Fibroblast of pulmonary artery (primary cell): ENCODE measurements at places on chromosomes 2 and 18.

DNA sequence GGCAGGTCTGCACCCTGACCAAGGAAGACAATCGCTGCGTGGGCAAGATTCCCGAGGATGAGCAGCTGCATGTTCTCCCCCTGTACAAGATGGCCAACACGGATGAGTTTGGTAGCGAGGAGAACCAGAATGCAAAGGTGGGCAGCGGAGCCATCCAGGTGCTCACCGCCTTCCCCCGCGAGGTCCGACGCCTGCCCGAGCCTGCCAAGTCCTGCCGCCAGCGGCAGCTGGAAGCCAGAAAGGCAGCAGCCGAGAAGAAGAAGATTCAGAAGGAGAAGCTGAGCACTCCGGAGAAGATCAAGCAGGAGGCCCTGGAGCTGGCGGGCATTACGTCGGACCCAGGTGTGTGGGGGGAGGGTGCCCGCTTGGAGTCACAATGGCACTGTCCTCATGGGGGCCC is 48.4 kb downstream of the BOLA3 start:
- no peak for DNase-seq

DNA sequence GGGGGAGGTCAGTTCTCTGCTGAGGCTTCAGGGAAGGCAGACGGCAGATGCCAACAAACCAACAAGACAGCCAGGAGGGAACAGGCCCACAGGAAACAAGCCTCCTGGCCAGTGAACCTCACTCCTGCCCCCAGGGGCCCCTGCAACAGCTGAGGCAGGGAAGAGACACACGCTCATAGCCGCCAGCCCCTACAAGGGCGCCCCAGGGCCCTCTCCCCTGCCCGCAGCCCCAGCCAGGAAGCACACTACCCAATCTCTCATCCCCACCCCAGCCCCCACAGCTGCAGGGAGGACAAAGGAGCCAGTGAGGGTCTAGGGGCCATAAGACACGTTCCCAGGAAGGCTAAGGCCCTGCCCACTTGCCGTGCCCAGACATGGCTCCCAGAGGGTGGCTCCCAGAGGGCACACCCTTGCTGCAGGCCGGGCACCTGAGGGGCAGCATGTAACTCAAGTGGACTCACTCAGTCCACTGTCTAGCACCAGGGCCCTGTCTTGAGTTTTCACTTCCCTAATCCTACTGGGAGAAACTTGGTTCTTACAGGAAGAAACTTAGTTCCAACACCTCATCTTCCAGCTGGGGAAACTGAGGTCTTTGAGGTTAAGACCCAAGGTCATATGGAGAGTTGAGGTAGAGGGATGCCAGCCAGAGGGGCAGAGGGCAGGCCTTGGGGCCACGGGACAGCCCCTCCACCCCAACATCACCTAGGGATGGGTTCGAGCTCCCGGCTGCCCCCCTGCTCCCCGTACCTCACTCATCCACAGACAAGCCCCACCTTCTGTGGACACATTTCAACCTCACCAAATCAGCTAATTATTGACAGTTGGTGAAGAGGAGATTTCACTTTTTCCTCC is 37.3 kb downstream of the EMX1 start:
- DNase-seq = no peak

DNA sequence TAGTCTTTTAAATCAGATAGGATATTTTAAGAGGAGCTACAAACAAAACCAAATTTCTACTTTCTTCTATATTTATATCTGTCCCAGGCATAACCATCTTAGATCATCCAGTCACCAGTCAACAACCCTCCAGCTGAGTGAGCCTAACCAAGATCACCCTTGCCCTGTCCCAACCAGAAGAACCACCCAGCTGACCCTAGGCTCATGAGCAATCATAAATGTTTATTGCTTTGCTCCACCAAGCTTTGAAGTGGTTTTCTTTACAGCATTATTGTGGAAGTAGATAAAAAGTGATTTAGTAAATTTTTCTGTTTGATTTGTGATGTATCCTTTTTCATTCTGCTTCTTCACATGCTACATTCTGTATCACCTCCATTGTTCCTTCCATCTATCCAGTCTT is 167.2 kb upstream of the PIEZO2 start:
- no peak for DNase-seq

- peak; percentile 38 for DNase-seq
Measured at GRCh38 chr2:99101697-99102096, 39.8 kb upstream of the C2orf15 start.

DNA sequence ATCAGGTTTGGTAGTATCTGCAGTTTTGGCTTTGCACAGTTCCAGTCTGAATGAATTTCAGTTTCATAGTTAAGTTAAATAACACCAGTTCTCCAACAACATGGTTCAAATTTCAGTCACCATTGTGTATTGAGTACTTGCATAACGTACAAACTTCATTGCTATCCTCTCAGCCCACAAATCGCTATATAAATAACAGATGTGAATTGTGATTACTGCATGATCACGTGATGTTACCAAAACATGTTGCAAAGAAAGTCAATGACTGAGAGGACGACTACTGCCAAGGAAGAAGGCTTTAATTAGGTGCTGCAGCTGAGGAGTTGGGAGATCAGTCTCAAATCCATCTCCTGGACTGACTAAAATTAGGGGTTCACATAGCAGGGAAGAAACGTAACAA is 48.2 kb downstream of the COL4A4 start:
- no peak for DNase-seq

DNA sequence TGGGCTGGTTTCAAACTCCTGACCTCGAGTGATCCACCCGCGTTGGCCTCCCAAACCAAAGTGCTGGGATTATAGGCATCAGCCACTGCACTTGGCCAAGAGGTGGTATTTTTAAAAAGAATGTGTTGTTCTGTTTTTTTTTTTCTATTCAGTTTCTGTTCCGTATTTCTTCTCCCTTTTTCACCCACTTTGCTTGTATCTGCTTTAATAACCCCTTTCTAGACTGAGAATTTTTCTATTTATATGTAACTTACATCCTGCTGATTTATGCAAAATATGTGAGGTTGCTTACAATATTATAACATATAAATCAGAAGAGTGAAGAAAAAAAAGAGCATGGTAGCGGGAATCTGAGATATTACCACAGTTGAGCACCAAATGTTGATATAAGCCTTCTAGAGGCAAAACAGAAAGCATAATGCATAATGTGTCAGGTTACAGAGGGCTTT is 17.2 kb upstream of the LYPD6B start:
- no peak for DNase-seq

GRCh38 chr2:113010088-113010487 is 4.8 kb downstream of the IL36A start:
- no peak for DNase-seq

- peak; percentile 89 for DNase-seq
Measured at GRCh38 chr2:74502720-74503505, 3.5 kb upstream of the LBX2 start.

GRCh38 chr2:86788881-86789686 is 1.6 kb downstream of the CD8A start:
- no peak for DNase-seq

- DNase-seq = no peak
Measured at GRCh38 chr18:34370704-34371395, 146.1 kb upstream of the NOL4 start.

DNA sequence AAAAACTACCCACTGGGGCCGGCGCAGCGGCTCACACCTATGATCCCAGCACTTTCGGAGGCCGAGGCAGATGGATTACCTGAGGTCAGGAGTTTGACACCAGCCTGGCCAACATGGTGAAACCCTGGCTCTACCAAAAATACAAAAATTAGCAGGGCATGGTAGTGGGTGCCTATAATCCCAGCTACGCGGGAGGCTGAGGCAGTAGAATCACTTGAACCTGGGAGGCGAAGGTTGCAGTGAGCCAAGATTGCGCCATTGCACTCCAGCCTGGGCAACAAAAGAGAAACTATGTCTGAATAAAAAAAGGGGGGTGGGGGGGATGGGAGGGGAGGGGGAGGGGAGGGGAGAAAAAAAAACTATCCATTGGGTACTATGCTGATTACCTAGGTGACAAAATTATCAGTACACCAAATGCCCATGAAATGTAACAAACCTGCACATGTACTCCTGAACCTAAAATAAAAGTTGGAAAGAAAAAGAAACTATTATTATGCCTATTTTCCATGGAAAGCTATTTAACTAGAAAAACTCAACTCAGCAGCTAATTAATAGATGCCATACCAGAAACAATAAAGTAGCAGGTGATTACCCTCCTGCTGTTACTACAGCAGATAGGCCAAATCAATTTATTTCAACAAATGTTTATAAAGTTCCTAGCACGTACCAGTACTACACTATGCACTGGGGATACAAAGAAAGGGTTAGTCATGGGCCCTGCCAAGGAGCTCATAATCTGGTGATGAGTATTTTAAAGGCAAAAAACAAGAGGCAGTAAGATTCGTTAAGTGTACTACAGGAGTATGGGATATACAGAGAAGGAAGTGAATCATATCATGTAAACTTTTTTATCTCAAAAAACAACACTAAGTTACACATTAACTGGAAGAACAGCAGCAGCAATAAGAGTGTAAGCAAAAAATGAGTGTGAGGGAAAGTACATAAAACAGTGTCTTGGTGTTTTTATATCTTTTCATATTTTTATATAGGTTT is 112.8 kb upstream of the SLC39A10 start:
- DNase-seq = peak; percentile 78

GRCh38 chr18:59220164-59220783 is 316 bp downstream of the GRP start:
- DNase-seq = no peak

DNA sequence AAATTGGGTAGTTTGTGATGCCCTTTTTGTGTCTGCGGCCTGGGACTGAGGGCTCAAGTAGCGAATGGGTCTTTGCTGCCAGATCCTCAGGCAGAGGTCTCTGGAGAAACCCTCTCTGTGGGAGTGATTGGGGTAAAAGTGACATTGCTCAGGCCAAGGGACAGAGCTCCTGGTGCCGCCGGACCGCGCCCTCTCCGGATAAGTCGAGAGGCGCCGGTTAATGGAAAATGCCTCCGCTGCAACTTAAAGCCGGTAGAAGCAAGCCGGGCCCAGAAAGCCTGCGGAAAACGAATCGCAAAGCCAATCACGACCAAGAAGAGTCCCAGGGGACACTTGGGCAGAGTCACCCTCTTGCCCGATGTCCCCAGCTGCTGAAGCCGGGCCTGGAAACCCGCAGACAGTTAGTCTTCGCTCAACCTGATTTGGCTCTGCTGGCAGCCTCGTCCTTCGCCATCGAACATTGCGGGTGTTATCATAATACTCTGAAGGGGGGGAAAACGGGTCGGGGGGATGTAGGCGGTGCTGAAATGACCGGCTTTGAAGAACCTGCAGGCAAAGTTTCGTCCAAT is 352 bp upstream of the HOXD12 start:
- no peak for DNase-seq

- no peak for DNase-seq
Measured at GRCh38 chr2:229371086-229371485, 100.0 kb upstream of the PID1 start.

DNA sequence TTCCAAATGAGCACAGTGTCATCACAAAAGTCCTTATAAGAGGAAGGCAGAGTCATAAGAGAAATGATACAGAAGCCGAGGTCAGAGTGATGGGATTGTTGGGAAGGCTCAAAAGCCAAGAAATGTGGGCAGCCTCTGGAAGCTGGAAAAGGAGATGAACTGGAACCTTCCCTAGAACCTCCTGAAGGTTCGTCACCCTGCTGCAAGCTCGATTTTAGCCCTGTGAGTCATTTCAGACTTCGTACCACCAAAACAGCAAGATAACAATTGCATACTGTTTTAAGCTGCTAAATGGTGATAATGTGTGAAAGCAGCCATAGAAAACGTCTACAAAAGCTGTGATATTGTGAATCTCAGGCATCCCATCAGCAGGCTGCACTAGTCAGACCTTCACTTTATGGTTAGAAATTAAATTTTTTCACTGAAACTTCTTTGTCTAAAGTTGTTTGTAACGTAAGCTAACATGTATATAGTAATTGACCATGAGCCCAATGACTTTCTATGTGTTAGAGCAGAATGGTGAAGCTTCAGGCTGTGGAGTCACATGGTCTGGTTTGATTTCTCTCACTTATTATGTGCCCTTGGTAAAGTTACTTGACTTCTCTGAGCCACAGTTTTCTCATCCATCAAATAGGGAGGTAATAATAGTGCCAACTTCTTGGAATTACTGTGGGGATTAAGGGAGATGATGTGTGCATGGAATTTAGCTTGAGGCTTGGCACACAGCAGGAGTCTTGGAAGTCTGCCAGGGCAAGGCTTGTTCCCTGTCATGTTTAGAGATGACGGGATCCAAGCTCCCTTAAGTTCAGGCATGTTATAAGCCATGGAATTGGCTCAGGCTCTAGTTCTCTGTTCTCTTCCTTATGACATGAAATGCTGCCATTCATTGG is 132.0 kb upstream of the CCDC195 start:
- peak; percentile 93 for DNase-seq

DNA sequence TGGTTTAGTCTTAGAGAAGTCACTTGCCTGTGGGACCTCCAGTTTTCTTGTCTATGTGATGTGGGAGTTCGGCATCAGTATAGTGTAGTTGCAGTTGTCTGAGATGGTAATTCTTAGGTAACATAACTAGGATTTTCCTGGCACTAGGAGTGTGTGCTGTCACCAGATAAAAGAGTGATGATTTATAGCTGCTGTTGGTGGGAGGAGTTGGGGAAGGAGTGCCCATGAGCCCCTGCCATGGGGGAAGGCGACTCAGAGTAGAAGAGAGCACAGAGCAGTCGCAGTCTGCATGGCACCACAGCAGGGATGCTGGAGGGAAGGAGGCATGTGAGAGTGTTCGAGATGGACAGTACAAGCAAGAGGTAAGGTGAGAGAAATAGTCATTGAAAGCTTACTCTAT is 38.7 kb downstream of the ATP9B start:
- peak; percentile 16 for DNase-seq

- DNase-seq = no peak
Measured at GRCh38 chr18:56637711-56638231, 621 bp downstream of the TXNL1 start.

- peak; percentile 26 for DNase-seq
Measured at GRCh38 chr18:61833978-61834377, 58.8 kb downstream of the RNF152 start.

GRCh38 chr2:49153252-49153651 is 1.1 kb downstream of the FSHR start:
- peak; percentile 7 for DNase-seq

GRCh38 chr18:48942554-48943261 is 8.1 kb downstream of the SMAD7 start:
- peak; percentile 83 for DNase-seq

- no peak for DNase-seq
Measured at GRCh38 chr2:238240757-238241711, 1.2 kb upstream of the HES6 start.

DNA sequence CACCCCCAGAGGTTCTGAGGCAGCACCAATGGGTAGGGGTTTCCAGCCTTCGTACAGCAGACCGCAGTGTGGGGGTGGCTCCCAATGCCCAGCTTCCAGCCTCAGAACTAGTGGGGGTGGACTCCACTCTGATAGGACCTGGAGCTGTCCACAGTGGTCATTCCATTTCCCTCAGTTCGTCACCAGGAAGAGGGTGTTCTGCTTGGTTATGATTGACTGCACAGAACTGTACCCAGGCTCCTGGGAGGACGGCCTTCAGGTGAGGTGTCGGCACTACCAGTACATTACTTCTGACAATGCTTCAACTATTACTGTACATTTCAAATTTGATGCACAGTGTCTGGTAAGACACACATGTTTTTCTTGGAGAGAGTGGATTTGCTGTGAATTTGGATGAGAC is 150.3 kb upstream of the CAPN13 start:
- no peak for DNase-seq

GRCh38 chr2:111918383-111918806 is 20.0 kb downstream of the MERTK start:
- DNase-seq = peak; percentile 75

GRCh38 chr2:1645761-1646476 is 98.4 kb downstream of the PXDN start:
- DNase-seq = no peak
